Chondrocyte (in vitro differentiated cells): ENCODE measurements at places on chromosomes 6 and 20.

DNA sequence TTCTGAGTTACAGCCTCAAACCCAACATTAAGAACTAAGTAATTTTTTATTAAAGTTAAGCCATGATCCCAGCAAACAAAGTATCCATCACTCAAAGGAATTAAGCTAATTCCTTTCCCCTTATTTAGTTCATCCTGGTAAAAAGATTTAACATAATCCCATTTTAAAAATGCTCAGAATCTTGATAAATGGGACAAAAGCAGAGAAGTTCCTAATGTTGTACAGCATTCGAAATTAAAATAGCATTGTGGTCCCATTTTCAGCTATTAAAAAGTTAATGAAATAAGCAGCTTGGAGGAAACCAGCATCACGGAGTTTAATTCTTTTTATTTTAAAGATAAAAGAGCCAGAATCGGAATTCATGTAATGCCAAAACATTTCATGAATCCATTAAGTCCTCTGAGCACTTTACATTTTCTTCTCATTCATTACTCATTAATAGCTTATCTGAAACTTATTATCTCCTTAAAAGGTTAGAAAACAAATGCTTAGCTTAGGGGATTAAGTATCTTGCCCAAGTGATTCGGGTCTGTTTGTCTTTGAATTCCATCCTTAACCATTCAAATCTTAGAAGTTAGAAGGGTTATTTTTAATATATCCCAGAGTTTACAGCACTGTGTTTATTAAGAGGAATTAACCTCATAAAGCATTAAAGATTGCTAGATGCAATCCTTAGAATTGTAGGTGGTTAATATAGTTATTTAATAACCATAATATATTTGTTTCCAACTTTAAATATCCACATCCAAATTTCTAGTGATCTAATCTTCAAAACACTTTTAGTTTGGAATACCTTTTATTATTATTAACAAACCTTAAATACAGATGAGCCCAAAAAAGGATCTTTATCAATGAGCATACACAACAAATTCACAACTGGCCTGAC is 11.2 kb downstream of the RBM39 start:
- DNase-seq = no peak

GRCh38 chr6:3965071-3965718 is 113.7 kb downstream of the FAM217A start:
- no peak for DNase-seq

DNA sequence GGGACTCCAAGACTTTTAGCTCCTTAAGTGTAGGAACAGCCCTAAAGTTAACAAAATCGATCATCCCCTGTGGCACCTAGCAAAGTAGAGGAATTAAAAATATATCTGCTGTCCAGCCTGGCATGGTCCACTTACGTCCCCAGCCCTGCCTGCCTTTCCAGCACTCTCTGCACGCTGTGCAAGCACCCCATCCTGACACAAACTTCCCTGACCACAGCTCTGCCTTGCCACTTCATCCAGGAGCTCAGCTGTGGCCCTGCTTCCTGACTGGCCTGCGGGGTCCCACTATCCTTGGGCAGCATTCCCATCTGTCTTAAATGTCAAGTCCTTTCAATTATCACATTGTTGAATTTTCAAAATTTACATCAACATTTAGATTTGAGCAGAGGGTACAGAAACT is 39.0 kb downstream of the BLOC1S5 start:
- no peak for DNase-seq

GRCh38 chr20:21048841-21049273 is 57.3 kb downstream of the LINC00237 start:
- DNase-seq = no peak

DNA sequence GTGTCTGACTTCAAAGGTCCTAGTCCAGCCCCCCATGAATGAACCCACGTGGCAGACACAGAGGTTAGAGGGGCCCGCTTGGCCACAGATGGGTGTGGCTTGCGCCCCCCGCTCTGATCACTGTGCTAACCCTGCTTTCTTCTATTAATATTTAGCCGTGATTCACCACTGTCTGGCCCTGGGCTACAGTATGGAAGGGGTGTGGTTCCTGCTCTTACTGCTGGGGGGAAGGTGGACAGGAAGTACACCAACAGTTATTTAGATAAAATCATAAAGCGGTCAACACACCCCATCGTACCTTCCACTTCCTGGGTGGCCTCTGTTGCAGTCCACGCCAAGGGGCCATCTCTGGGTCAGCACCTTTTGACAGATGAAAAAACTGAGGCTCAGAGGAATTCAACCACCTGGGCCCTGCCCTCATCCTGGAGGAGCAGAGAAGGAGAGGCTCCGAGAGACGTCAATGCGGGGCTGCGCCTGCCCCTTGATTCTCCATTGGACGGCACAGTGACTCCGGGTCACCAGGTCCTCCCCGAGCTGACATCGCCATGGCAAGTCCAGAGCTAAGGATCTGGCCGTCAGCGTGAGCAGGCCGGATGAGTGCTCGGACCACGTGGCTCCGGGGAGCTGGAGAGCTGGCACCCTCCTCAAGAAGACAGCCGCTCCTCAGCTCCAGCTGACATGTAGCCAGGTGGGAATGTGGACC is 206.3 kb downstream of the PREX1 start:
- peak; percentile 92 for DNase-seq

DNA sequence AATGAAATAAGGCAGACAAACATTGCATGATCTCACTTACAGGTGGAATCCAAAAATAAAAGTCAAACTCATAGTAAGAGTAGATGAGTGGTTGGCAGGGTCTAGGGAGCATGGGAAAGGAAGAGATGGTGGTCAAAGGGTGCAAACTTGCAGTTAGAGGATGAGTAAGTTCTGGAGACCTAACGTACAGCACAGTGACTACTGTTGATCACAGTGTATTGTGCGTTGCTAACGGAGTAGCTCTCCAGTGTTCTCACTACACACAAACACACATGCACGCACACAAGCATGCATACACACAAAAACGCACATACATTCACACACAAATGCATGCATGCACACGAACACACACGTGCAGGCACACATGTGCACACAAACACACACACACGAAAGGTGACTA is 54.9 kb downstream of the LY86 start:
- DNase-seq = no peak

DNA sequence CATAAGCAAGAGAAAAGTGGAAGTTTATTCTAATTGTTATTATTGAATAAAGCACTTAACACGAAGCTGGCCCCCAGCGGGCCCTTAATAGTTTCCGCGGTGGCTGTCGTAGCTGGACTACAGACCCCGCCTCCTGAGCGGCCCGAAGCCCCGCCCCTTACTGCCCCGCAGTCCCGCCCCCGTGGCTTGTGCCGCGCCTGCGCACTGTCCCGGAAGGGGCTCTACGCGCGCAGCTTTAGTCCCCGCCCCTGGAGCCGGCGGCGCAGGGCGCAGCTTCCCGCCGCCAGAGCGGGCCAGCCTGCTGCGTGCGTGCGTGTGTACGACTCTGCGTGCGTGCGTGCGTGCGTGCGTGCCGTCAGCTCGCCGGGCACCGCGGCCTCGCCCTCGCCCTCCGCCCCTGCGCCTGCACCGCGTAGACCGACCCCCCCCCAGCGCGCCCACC is at the start of gene VAPB:
VAPB (plus strand) TSS at position 348 of the 442 bp plus-strand sequence. CDS start 231 bp downstream, outside the sequence.
- DNase-seq = peak; percentile 99

- DNase-seq = peak; percentile 77
Measured at GRCh38 chr20:32585586-32586127, 524 bp upstream of the NOL4L start.

DNA sequence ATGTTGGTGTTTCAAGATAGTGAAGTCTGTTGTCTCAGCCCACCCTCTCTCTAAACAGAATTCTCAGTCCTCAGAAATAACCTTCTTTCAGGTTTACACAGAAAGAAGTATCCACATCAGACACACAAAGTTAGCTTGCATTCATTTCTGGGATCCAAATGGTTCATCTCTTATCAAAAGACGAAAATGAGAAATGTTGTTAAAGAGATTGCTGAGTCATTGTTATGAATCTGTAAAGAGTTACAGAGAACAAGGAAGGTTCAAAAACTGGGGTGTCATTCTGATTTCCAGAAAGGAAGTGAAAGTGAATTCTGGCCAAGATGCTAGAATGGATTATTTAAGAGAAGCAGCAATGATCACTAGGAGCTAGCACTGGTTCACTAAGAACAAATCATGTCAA is 90.5 kb upstream of the ATXN1 start:
- no peak for DNase-seq

- no peak for DNase-seq
Measured at GRCh38 chr6:165647041-165647440, 16.0 kb downstream of the PDE10A start.

DNA sequence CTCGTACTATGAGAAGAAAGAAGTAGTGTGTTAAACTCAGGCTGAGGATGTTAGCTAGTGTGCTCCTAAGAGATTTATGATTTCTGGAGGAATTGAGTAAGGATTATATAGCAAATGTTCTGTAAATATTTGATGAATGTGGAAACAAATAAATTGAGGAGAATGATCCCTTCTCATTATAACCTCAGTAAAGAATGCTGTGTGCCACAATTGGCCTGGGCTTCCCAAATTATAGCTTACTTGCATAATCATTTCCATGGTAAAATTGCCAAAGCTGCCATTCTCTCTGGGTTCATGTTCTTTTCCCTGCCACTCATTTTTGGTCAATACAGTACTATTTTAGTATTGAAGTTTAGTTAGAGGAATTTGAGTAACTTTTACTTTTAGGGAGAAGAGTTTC is 128.5 kb downstream of the FLRT3 start:
- DNase-seq = no peak

- no peak for DNase-seq
Measured at GRCh38 chr6:134741200-134741536, 208.7 kb downstream of the ALDH8A1 start.

DNA sequence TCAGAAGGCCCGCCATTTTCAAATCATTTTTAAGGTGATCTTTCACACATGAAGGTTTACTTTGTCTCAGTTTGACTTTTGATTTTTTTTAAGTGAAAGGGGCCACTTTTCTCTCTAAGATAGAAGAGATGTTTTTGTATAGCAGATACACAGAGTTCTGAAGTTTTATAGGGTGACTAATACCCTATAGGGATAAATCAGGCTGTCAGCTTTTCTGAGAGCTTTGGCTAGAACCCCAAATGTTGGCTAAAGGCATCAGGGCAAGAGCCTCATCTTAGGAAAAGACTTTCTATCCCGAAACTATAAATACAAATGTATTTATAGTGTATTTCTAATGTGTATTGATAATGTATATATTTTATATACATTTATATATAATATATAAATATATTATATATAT is 181.4 kb downstream of the TBX18 start:
- DNase-seq = no peak

DNA sequence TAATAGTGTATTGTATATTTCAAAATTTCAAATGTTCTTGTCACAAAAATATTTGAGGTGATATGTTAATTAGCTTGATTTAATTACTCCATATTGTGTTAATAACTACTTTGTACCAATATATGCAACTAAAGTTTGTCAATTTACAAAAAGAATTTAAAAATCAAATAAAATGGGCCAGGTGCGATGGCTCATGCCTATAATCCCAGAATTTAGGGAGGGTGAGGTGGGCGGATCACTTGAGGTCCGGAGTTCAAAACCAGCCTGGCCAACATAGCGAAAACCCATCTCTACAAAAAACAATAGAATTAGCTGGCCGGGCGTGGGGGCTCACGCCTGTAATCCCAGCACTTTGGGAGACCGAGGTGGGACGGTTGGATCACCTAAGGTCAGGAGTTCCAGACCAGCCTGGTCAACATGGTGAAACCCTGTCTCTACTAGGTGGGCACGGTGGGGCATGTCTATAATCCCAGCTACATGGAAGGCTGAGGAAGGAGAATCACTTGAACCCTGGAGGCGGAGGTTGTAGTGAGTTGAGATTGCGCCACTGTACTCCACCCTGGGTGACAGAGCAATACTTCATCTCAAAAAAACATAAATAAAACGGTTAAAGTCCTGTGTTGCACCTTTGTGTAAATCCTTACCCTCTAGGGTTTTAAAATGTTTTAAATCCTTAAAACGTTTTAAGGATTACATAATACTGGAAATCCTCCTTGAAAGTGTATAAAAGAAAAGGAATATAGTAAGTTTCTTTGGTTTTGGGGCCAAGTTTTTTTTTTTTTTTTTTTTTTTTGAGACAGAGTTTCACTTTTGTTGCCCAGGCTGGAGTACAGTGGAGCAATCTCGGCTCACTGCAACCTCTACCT is 4.0 kb downstream of the HSPA1B start:
- no peak for DNase-seq
